D721Med (cell line): ENCODE measurements at places on chromosomes 4 and X.

DNA sequence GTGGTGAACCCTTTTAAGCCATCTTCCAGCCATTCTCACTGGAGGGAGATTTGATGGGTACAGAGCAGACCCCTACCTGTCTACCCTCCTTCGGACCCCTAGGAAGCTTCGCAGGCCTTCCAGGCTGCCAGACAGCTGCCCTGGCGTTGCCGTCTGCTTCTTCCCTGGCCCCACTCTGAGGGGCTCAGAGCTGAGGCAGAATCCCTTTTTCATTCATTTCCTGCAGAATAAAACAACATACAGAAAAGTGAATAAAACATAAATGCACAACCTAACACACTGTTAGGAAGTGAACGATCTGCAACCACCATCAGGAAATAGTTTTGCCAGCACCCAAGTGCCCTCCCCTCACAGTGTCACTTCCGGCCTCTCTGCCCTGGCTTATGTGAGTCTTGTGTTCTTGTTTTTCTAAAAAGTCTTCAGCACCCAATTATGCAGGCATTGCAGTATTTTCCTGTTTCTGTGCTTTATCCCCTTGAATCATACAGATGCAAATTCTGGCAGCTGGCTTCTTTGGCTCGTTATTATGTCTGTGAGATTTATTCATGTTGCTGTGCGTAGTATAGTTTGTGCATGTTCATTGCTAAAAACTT, 5.6 kb upstream of the ADD1 start:
- no peak for DNase-seq

GRCh38 chr4:174207367-174207766, 76.1 kb downstream of the FBXO8 start:
- DNase-seq = no peak

DNA sequence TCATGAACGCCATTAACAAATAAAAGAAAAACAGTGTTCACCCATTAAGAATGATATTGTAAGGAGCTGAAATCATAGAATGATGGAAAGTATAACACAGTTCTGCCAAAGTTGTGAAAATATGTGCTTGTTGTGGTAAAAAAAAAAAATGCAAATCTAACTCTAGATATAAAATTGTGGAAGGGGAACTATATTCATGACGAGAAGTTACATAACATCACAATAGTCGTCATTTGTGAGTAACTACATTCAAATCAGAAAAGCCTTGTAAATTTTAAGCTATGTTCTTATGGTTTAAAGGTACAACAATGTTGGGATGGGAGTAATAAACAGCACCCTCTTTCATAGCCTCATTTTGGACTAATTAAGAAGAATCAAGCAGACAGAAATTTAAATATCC, 57.6 kb upstream of the PRDM8 start:
- DNase-seq = no peak

DNA sequence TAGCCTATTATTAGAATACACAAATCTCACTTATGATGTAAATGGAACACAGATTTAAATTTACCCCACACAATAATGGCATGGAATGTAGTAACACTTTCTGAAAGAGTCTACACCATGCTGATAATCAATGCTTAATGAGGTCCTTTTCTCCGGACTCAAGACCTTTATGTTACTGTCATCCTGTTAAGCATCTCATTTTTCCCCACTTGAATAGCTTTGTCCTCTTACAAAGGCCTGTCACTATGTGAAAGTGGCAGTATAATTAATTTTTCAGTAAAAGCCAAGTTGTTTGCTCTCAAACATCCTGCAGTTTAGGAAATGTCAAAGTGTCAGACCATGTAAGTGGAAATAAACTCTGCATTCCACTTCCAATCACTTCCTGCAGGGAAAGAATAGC, 96.4 kb downstream of the GPC3 start:
- no peak for DNase-seq

DNA sequence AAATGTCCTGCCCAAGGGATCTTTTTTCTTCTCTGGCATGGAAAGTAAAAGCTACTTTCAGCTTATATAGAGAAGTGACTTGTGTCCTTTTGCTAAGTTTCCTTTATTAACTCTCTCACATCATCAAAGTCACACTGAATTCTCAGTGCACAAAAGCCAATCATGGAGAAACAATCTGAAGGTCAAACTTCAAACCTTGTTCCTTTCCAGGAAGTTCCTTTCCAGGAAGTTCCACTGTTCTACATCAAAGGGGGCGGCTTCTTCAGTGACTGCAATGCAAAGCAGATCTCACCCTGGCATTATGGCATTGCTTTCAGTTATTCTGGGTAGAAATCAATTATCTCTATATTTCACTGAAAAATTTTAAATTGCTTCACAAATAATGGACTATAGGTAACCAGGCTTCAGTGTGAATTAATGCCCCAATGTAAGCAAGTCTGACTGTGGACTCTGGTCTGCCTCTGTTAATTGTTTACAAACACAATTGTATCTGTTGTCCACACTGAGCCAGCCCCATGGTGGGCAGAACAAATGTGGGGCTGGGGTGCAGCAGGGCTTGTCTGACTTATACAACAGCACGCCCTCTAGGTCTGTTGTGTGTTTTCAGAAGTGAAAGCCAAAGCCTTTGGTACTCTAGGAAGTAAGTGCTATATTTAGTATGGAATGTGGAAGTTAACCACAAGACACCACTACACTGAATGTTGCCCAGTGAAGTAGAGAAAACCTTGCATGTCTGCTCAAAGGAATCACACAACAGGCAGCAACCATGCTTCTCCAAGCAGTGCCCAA, 98.8 kb downstream of the CDS1 start:
- DNase-seq = no peak

DNA sequence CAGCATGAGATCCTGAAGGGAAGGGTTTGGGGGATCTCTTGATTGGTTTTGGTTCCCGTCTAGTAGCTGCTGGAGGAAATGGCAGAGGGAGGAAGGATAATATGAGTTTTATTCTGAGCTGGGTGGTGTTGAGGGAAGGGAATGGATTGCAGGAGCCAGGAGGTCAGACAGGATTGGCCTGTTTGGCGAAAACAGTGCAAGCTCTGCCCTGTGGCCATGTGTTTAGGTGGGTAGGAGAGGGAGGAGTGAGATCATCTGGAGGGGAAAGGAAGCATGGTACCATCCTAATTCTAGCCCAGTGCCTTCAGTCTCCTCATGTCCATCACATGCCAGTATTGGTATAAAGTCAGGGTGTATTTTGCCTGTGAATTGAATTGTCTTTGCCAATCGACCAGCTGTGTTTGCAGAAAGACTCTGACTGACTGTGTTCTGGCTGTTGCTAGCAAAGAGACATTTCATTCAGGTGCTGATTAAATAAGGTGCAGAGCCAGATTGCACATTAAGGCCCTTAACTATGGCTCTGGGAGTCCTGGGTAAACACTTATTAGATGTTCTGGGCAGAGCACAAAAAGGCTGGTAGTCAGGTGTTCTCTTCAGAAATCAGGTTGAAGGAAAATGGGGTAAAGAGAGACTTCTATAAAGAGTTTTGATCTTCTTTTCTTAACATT, 10.0 kb downstream of the TMEM164 start:
- no peak for DNase-seq

- DNase-seq = no peak
These were observed 6.3 kb downstream of the GABRA4 start for GRCh38 chr4:46986922-46987638.

DNA sequence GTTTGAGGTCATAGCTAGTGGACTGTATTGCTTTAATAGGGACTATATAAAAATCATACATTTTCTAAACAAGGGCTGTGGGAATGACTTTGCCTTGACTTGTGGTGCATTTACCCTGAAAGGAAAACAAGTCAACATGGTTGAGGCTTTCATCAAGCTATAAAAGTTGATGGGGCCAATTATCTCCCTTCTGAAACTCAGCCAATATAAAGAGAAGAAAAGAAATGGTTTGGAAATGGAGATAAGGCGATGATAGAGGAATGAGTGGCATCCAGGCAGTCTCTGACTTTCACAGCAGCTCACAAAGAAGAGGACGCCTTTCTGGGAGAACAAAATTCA, 118.7 kb downstream of the SMARCA1 start:
- DNase-seq = no peak

- no peak for DNase-seq
These were observed 300.4 kb downstream of the NLGN4X start for GRCh38 chrX:5928224-5928623.

DNA sequence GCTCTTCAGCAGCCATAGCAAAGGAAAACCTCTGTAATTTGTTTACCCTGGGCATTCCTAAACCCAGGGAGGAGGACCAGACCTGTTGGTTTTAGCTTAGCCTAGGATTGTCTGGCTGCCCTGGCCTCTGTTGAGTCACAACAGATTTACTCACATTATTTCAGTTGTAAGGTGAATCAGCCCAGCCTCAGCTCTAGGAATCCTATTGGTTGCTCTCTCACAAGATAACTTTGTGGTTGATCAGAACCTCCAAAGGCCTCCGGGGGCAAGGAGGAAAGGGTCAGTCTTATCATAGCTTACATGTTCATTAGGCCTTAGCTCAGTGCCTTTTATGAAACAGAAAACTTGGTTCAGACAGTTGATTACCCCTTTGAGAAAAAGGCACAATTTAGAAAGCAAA, 41.0 kb downstream of the PDK3 start:
- no peak for DNase-seq

GRCh38 chr4:75696071-75696470, 22.9 kb upstream of the G3BP2 start:
- DNase-seq = no peak

GRCh38 chr4:85426366-85426765, 48.6 kb upstream of the ARHGAP24 start:
- no peak for DNase-seq

GRCh38 chr4:56976837-56977320, 527 bp downstream of the NOA1 start:
- no peak for DNase-seq

GRCh38 chr4:31360786-31361185, 640.6 kb downstream of the PCDH7 start:
- DNase-seq = no peak

DNA sequence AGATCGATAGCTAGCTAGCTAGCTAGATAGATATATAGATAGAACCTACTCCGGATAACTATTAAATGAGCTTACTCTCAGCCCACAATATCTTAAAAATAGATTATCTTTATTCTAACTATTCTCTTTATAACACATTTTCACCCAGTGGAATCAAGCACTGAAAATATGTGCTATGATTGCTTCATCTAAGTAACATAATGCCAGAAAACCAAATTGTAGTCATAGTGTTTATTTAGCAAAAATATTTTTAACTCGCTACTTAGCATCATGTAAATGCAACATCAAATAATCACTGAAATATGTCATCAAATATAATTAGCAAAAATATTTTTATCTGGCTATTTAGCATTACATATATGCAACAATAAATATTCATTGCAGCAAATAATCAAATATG, 1.5 kb downstream of the TMEM156 start:
- no peak for DNase-seq

- no peak for DNase-seq
These were observed 63.7 kb downstream of the ZFYVE28 start for GRCh38 chr4:2354760-2355159.

DNA sequence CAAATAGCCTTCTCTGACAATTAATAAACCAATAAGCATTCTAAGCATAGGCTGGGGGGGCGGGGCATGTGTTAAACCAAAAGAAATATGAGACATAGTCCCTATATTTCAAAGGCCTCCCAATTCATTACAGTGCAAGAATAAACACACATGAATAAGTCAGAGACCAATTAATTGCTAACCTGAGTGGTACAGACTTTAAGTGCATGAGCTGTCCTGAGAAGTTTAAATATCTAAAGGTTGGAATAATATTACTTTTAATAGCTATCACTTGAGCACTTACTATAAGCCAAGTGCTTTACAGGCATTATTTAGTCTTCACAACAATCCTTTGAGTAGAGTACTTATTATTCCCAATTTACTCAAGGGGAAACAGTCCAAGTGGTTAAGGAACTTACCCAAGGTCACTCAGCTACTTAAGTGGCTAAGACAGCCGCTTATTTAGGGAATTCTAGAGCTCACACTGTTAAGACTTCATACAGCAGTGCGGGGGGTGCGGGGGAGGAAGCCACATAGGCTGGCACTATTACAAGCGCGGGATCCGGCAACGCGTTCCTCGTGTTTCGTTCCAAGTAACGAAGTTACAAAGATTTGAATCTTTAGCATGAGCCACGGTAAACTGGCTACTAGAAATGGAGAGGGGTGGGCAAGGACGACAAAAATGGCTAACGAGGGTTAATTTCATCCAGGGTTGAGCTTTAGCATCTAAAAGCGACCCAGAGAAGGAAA, 1.4 kb downstream of the THOC2 start:
- no peak for DNase-seq

GRCh38 chr4:174910271-174910670, 7.9 kb upstream of the ADAM29 start:
- no peak for DNase-seq

DNA sequence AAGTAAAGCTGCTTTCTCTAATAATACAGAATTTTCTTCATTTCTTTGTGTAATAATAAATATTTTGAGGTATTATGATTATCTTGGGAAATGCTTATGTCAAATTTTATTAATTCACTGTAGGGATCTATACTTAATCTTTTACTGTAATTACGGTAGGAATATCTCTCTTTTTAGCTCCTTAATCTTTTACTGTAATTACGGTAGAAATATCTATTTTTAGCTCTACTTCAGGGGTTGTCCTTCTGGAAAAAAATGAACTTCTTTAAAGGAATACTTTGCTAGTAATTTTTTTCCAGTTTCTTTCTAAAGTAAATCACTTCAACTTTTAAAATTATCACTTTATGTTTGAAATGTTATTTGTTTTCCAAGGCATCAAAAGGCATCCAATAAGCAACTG, 2229.4 kb upstream of the AGA start:
- no peak for DNase-seq

- no peak for DNase-seq
These were observed 171.7 kb downstream of the PDGFRA start for GRCh38 chr4:54400802-54401201.

DNA sequence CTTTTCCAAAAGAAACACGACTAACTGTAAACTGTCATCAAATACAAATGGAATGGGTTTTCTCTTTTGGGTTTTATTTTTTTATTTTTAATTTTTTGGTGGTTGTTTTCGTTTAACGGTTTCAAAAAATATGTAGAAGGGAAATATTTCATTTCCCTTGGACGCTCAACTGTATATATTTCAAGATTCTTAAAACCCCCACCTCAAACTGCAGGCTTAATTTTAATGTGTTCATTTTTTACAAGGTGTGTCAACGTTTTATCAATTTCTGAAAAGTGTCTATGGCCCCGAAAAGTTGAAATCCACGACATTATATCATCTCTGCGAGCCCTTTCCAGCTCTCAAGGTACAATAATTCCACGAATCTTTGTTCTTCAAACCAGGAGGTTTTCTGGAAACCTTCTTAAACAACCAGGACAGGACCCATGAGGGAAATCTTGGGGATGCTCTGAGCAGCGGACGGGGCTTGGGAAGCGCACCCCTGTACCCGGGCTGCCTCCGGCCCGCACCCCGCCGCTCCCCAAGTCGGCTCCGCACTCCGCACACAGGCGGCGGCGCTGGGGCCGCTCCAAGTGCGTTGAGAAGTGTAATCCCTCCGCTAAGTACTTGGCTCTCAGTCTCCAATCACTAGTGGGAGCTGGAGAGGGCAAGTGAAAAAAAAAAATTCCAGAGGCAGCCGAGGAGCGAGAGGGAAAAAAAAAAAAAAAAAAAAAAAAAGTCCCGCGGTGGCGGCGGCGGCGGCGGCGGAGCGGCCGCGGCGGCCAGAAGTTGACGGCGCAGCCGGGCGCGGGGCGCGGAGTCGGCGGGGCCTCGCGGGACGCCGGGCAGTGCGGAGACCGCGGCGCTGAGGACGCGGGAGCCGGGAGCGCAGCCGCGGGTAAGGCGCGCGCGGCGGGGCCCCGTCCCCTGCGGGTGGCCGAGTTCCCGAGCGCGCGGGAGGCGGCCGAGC, at the start of gene BMPR1B:
TSS of gene BMPR1B (plus strand) at position 764 of the 949 bp plus-strand sequence. CDS start 346,470 bp downstream, outside the sequence.
- no peak for DNase-seq

GRCh38 chr4:86302830-86303229, 57.0 kb downstream of the MAPK10 start:
- DNase-seq = no peak

- DNase-seq = no peak
These were observed 867.4 kb downstream of the TECRL start for GRCh38 chr4:63541828-63542227.
